ENCODE measurements at places on chromosomes 4 and X. TPM values are rescaled to one million over a fixed set of nuclear protein-coding genes. Genes with fewer than 3 reads are reported as not detected.

The H2BW2 gene
- not detected for polyA plus RNA-seq

The ATP5ME gene
- polyA plus RNA-seq: 262 TPM

The SLITRK4 gene
- polyA plus RNA-seq: not detected

The FANCB gene
- polyA plus RNA-seq: 1.5 TPM

The PLK4 gene
- 4.8 TPM for polyA plus RNA-seq

The TECRL gene
- not detected for polyA plus RNA-seq

The TEX13A gene
- polyA plus RNA-seq: not detected

The CXCL6 gene
- 0.57 TPM for polyA plus RNA-seq

The PABPC5 gene
- polyA plus RNA-seq: 0.93 TPM

The ZNF185 gene
- polyA plus RNA-seq: 8.7 TPM

The ATG4A gene
- polyA plus RNA-seq: 10.7 TPM

The F8 gene
- 1.8 TPM for polyA plus RNA-seq

The UBE2A gene
- 54.2 TPM for polyA plus RNA-seq

The GUCY1A1 gene
- 1.9 TPM for polyA plus RNA-seq

The CABS1 gene
- not detected for polyA plus RNA-seq

The PAGE4 gene
- not detected for polyA plus RNA-seq

The MAGEB17 gene
- not detected for polyA plus RNA-seq

Measured in AG04450 (cell line).